ENCODE measurements at places on chromosomes 2 and 18.
A peak's percentile ranks its signal among the peaks of the same experiment; 100 is the strongest.

DNA sequence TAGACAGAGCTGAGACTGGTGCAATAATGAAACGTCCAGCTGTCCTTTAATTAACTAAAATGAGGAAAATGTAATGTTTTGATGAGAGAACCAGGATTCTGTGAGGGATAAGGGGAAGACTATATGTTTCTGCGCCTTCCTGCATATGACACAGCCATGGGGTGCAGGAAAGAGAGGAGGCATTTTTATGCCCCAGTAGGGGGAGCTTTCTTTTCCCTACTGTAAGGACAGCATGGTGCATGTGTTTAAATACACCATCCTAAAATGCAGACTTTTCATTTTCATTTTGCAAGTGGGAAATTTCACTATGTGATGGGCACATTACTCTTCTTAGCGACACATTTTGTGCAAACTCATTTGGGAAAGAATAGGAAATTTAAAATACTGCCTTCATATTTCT, 446.1 kb downstream of the ARHGAP15 start:
- DNase-seq: no peak

- DNase-seq: no peak
These were observed 98.6 kb downstream of the AGAP1 start for GRCh38 chr2:235592430-235592829.

GRCh38 chr2:136085453-136086209, 32.3 kb downstream of the CXCR4 start:
- no peak for DNase-seq

- no peak for DNase-seq
These were observed 6.2 kb upstream of the MCM6 start for GRCh38 chr2:135882415-135882814.

DNA sequence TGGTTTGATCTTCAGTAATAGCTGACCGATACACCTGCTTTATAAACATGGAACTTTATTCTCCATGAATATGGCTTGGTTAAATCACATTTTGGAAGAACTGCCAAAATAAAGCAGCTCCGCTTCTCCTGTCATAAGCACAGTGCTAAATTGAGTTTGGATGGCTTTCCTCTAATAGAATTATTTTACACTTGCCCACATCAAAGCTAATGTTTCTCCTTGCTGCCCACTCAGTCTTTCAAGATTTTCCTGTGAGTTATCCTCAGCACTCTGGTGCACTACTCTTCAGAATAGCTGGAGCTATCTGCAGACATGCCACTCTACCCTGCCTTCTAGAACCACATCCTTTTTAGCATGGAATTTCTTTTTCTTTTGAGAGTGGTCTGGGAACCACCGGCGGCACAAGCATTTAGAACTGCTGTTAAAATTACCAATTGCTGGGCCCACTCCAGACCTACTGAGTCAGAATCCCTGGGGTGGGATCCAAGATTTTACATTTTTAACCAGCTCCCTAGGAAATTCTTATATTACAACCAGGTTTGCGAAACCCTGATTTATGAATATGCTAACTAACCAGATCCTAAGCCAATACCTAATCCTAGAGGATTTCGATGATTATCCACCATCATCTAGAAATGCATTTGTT, 283.3 kb downstream of the AFF3 start:
- no peak for DNase-seq

DNA sequence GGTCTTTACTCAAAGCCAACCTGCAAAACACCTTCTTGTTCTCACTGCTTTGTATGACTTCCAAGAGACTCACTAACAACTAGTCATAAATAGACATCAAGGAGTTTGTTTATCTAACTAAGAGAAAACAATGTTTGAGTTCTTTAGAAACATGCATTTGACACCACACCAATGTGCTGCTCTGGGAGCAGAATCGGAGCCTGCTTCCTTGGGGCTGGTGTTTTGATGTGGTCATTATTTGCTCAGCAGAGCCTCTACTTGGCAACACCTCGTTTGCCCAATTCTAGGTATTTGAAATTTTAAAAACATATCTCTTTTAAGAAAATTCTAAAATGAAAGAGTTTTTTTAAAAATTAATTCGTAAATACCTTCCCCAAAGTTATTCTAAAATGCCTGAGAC, 167.5 kb downstream of the BCL2 start:
- no peak for DNase-seq

GRCh38 chr18:21179590-21180220, 62.3 kb upstream of the GREB1L start:
- DNase-seq: no peak

- no peak for DNase-seq
These were observed 71.4 kb upstream of the GLS start for GRCh38 chr2:190809139-190809764.

DNA sequence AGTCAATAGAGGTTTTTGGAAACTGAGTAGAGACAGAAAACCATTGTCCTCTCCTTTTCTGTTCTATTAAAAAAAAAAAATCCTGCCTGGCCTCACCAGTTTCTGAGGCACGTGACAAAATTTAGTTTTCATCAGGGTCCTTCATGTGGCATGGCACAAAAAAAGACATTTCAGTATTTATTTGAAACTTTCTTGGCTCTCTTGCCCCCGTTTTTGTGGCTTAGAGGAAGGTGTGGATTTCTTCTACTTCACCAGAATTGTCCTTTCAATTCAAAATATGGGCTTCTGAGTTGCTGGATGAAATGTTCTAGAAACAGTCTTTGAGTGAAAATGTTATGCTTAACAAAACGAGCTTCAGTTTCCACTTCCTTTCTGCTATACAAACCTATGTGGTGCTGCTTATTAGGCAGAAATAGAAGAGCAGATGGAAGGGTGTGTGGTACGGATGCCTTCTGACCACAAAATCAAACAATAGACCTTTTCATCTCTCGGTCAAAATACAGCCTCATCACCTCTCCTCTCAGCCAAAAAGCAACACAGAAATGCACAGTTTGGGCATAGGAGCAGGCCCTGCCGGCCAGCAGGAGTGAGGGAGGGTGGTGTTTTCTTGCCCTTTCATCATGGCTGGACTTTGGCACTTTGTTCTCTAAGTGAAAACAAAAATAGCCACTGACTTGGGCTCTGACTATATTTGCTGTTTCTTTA, 89.2 kb downstream of the SH3RF3 start:
- DNase-seq: no peak

DNA sequence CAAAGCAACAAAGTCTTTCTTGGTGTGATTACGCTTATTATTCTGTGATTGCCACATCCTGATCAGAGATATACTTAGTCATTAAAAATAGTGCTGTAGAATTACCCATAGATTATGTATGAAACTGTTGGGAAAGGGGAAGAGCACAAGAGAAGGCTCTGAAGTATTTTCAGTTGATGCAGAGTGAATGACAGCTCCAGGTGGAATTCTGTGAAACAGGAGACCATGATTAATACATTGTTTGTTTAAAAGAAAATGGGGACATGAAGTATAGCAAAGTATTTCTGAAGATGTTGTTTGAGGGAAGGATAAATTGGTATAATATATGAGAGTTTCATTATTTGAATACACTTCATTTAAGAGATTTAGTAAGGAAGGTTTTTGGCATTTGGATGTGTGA, 307.6 kb upstream of the CDH20 start:
- no peak for DNase-seq

DNA sequence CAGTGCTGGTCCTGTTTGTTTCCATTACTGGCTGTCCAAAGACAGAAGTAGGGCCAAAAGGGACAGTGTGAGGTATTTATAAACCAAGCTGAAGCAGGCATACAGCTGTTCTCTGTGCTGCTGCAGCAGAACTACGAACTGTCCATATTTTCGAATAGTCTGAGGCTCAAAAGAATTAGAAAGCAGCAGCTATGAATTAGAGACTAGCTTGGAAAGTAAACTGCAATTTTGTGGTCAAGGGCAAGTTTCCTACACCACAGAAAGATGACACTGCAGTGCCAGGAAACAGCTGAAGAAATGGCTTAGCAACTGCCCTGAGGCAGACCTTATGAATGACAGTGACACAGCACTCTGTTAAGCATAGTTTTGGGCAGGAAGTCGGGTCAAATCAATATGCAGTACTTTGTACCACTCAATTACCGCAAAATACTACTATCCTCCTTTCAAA, 125.3 kb downstream of the TMEM131 start:
- peak; percentile 39 for DNase-seq

DNA sequence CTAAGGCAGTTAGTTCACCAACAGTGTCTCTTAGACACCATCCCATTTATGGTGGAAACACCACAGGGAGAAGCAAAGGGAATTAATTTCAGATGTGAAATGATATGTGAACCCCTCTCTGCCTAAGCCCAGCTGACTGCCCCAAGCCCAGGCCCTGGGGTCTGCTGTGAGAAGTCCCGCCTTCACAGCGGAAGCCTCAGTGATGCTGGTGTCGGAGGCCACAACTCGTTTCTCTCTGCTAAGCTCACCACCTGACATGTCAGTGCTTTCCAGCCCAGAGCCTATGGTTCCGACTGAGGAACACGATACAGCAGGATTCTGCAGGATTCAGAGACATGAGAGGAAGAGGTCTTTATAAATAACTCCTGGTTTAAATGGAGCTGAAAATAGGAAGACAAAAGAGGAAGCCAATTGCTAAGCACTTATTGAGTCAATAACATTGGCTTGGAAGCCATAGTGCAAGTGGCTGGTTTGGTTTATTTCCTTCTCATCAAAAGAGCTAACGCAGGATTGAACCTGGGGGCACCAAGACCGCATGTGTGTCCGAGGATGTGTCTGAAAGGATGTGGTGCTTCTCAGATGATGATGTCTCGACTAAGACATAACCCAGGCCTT, 21.9 kb upstream of the LOXHD1 start:
- DNase-seq: no peak

GRCh38 chr2:7119132-7119835, 202.1 kb downstream of the RNF144A start:
- no peak for DNase-seq

- DNase-seq: no peak
These were observed 49.7 kb downstream of the SH2D6 start for GRCh38 chr2:85468096-85468703.

DNA sequence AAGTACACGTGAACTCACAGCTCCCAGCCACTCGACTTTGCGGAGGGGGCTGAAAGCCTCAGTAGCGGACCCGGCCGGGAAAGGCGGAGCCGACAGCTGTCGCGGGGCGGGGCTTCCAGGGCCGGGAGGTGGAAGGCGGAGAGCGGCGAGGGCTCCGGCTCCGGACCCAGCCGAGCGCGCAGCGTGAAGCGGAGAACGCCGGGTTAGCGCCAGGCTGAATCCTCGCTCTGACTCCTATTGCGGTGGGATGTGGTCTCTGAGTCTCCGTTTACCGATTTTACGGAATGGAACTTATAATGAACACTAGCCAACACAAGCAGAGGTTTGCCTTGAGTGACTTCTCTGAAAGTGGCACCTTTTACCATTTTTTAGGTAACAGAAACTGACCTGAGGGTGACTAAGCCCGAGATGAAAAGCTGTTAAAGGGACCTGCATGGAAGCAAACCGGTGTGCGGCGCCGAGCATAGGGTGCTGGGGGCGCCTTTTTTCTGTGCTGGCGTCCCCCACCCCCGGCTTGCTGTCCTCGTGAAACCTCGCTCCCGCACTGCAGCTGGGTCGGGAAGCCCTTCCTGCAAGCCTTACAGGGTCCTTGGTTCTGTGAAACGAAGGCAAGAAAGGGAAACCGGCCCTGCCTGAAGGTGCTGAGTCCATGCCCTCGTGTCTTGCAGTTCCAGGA, 72.9 kb downstream of the EN1 start:
- DNase-seq: no peak

- DNase-seq: peak; percentile 37
These were observed 51.7 kb upstream of the OTX1 start for GRCh38 chr2:62998949-62999348.

DNA sequence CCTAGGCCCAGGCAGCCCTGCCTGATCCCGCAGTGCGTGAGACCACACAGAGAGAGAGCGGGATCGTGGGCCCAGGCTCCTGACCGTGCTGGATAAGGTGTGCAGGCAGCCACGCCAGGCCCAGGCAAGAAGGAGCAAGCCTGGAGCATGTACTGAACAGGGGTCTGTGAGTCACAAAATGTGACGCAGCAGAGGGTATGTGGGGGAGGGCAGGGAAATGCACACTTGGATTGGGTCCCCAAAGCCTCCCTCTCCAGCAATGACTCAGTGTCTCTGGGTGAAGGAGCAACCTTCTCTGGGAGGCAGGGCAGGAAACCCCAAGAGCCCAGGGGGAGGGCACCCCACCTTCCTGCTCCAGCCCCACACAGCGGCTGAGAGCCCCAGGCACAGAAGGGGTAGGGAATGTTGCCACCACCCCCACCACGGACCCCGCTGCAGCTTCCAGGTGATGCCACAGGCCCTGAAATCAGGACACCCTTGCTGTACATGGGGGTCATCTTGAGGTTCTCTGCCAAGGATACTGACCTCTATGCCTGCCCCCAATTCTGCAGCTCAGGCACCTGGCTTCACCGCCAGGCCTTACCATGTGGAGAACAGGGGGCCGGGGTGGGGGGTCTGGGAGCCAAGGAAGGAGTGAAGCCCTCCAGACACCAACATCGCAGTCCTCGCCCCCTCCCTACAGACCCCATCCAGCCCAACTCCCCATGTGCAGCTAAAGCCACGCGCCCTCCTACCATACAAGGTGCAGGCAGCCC, 1.3 kb upstream of the GPC1 start:
- peak; percentile 98 for DNase-seq

- no peak for DNase-seq
These were observed 4.8 kb downstream of the IL36A start for GRCh38 chr2:113010088-113010487.

- DNase-seq: no peak
These were observed 49.9 kb downstream of the KCNIP3 start for GRCh38 chr2:95346738-95347671.

GRCh38 chr2:156320486-156321098, 11.9 kb downstream of the NR4A2 start:
- no peak for DNase-seq

- no peak for DNase-seq
These were observed 60.4 kb downstream of the SETBP1 start for GRCh38 chr18:44741085-44741484.

DNA sequence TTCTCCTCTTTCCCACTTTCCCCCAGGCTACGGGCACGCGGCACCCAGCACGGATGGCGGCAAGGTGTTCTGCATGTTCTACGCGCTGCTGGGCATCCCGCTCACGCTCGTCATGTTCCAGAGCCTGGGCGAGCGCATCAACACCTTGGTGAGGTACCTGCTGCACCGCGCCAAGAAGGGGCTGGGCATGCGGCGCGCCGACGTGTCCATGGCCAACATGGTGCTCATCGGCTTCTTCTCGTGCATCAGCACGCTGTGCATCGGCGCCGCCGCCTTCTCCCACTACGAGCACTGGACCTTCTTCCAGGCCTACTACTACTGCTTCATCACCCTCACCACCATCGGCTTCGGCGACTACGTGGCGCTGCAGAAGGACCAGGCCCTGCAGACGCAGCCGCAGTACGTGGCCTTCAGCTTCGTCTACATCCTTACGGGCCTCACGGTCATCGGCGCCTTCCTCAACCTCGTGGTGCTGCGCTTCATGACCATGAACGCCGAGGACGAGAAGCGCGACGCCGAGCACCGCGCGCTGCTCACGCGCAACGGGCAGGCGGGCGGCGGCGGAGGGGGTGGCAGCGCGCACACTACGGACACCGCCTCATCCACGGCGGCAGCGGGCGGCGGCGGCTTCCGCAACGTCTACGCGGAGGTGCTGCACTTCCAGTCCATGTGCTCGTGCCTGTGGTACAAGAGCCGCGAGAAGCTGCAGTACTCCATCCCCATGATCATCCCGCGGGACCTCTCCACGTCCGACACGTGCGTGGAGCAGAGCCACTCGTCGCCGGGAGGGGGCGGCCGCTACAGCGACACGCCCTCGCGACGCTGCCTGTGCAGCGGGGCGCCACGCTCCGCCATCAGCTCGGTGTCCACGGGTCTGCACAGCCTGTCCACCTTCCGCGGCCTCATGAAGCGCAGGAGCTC, 35.4 kb downstream of the KCNK3 start:
- DNase-seq: no peak

- DNase-seq: no peak
These were observed 464.9 kb downstream of the CDH2 start for GRCh38 chr18:27712066-27712465.

- DNase-seq: no peak
These were observed 794.0 kb downstream of the RNF144A start for GRCh38 chr2:7711167-7711566.
